Stimulated activated CD8-positive, alpha-beta memory T cell treated with anti-CD3 and anti-CD28 coated beads, Interleukin-15, amount 100 ng/mL, for 24 hours (primary cell): ENCODE measurements at places on chromosomes 2 and 18.

DNA sequence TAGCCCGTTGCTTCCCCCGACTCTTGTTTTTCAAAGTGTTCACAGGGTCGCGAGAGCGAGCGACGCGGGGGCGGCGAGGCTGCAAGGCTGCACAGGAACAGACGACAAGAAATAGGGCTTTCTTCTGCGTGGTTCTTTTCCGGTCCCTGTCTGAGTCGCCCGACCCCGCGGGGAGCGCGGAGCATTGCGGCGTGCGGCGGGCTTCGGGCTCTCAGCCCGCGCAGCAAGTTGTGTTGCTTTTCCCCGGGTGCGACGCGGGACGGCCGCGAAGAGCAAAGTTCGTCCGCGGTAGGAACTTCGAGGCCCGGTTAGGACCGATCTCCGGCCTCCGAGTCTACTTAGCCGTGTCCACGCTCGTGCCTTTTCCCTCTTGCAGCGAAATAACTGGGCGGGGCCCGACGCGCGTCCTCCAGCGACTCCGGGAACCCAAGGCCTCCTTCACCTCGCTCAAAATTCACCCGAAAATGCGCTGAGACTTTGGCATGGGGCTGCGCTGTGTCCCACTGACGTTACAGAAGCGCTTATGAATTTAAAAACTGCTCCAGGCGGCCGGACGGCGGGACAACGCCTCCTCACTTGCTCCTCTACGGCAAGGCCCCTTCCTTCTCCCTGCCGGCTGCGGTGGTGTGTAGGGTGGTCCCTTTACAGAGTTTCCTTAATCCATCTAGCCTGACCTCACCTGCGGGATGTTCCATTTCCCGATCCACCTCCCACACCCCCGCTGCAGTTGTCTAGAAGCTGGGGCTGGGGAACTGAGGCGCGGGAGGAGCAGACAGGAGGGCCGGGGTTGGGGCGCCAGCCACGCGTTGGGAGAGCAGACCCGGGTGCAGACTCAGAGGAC is 1.5 kb upstream of the BCL2L11 start:
- no peak for DNase-seq

- DNase-seq = no peak
Observed at GRCh38 chr2:75186821-75187220, 12.5 kb downstream of the TACR1 start.

DNA sequence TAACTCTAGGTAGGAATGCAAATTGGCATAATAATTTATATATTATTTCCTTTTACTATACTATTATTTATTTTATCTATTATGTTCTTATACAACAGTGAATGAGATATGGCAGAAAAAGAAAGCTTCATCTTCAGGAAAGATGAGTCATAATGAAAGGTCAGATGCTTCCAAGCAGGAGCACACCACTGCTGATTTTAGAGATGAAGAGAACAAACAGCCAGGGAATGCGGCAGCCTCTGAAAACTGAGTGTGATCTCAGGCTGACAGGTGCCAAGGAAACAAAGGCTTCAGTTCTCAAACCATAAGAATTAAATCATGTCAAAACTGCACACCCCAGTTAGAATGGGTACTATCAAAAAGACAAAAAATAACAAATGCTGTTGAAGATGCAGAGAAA is 149.0 kb downstream of the CCDC178 start:
- DNase-seq = no peak

DNA sequence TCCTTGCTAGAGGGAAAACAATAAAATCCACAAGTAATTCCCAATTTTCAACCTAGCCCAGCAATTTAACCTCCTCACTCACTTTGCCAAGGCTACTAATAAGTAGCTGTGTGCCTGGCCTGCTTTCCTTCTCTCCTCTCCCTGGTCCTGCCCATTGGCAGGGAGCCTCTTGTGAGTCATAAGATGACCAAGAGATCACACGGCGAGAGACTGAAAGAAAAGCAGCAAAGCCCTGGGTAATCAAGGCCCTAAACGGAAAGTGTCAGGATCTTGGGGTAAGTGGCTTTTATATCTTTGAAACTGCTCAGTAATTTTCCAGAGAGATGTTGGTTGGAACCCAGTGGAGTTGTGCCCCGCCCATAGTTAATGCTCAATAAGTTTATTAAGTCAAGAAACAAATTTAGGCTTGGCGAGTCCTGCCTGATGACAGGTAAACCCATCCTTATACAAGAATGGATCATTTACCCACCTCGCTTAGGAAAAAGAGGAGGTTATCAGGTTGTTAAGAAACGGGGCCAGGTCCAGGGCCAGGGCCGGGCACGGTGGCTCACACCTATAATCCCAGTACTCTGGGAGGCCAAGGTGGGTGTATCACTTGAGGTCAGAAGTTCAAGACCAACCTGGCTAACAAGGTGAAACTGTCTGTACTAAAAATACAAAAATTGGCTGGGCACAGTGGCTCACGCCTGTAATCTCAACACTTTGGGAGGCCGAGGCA is 10.0 kb upstream of the ADAM17 start:
- DNase-seq = no peak

- no peak for DNase-seq
Observed at GRCh38 chr2:231932711-231932970, 6.4 kb upstream of the NPPC start.

GRCh38 chr18:48940854-48941611 is 9.7 kb downstream of the SMAD7 start:
- no peak for DNase-seq

DNA sequence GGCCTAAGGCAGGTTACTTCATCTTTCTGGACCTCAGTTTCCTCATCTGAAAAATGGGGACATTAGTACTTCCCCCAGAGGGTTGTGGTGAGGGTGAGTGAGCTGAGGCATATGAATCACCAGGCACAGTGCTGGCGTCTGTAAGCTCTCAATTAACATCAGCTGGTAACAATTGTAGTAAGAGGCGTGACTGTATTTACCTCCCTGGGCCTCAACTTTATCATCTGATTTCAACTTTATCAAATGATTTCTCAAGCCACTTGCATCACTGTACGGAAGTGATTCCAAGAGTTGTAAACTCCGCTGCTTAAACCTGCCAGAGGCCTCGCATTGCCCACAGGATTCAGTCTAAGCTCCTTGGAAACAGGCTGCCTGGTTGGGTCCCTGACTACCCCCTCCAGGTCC is 53.6 kb upstream of the PKDCC start:
- DNase-seq = no peak

- no peak for DNase-seq
Observed at GRCh38 chr2:179170901-179171300, 93.7 kb downstream of the SESTD1 start.

DNA sequence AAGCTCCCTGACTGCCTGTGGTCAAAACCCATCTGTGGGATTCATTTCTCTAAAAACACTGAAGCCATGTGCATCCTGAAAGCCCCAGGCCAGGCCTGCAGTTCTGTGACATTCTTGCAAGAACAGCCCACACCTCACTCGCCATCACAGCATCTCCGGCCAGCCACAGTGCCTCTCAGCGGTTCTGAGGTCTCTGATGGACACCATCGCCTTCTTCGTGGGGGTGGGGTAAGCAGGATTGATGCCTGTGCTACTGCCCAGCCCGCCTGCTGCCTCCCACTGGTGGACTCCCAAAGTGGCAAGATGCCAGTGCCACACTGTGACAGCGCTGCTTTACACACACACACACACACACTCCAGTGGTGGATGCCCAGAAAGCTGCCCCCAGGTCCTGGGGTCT is 5.2 kb upstream of the PRLH start:
- DNase-seq = no peak

- DNase-seq = no peak
Observed at GRCh38 chr18:67995769-67996168, 479.2 kb upstream of the DSEL start.

DNA sequence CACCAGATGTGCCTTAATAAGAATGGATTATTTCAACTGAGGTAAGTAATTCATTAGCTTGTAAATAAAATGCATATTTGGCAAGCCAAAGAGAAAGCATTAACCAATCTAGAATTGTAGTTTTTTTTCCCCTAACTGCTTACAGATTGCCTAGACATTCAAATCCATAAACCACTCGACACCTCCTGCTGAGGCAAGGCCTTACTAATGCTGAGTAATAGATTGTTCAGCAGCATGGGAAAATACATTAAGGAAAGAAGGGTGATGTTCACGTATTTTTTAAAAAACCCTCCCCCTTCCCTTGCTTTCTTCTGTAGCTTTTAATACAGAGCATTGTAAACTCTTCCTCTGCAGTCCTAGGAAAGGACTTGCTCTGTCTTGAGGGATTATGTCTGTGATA is 17.0 kb upstream of the LINC00305 start:
- no peak for DNase-seq

DNA sequence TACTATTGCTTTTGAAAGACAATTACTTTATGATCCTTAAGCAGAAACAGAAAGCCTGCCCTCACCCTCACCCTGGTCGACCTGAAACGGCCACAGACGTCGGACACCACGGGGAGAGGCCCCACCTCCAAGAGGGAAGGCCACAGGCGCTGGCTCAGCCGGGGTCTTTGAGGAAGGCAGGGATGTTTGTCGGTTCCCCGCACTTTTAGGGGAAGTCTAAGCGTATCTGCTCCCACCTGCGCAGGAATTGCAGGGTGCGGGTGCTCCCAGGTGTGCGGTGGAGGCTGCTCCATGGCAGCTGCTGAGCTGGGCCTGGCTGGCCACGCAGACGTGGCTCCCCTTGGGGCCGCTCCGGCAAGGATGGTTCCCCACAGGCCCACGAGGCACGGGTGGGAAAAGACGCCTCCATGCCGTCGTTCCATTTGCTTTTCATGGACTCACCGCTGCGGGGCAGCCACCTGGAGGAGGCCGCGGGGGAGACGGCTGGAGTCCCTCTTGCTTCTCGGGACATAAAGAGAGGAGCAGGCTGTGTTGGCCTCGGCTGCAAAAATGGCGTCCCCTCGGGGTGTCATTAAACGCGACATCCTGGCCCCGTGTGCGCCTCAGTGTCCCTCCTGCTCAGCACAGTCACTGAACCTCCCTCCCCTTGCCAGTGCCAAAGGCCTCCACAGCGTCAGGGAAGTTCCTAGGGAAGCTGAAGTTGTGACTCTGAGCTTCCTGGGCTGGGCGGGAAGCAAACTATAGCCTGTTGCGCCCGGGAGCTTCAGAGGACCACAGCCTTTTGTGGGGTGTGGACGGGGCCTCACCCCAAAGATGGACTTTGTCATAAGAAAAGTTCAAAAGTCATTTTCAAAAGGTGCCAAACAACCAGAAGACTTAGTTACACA is 63.4 kb downstream of the NFATC1 start:
- DNase-seq = no peak
